ENCODE measurements at places on chromosomes 6 and 20. TPM values are rescaled to one million over a fixed set of nuclear protein-coding genes. Genes with fewer than 3 reads are reported as not detected.

DNA sequence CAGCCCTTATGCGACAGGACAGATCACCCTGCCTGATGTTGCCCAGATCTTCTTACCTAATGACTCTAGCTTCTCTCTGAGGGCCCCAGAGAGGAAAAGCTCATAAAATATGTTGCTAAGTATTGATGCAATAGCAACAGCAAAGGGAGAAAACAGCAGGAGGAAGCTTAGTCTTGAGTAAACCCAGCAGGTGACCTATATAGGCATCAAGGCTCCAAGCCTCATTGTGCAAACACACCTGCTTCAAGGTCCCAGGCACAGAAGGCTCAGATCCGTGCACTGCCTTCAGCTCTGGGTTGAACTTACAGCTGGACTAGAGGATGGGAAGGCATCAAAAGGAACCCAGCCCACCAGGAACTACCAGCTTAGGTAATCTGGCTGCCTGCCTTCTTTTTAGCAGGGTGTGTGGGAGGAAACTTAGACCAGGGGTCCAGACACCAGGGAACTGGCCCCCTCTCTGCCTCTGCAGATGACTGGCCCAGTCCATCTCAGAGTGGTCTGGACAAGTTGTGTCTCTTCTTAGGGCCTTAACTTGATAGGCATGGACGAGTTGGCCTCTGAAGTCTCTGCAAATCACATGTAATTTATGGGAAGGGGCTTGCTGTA, 34.4 kb downstream of the TGM3 start:
- DNase-seq: no peak
- no peak overlapping the region for H3K4me3 ChIP-seq
- H3K4me1 ChIP-seq: no peaks in the 10 kb centered on the region
- H3K27ac ChIP-seq: no peak overlapping the region
- H3K36me3 ChIP-seq: no peaks in the 10 kb centered on the region
- H3K27me3 ChIP-seq: peaks cover 8% of the 10 kb centered on the region

DNA sequence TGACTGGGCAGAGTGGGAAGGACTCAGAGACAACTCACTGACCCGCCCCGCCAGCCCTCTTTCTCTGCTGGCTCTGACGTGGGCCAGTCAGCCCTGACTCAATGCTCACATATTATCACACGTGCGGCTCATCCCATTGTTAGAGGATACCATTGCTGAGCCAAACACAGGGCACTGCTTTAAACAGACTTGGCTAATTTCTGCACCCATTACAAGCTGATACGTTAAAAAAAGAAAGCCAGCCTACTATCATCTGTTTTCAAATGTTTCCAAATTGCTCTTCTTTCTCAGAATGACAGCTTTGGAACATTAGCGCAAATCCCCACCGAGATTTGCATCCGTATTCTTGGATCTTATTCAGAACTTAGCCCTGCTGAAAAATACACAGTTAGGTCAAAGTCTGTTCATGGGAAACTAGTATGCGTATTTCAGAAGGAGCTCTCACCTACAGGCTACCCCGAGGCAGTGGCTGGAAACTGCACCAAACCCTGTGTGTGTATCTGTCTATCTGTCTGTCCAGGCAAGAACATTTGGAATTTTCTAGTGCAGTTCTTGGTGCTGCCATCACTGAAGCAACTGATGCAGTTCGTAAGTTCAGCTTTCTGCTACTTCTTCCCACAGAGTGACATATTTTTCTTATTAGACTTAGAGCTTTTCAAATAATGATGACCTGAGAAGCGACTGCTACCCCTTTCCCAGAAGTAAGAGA, 32.8 kb downstream of the RAMACL start:
- no peaks in the 10 kb centered on the region for H3K4me1 ChIP-seq
- no peak overlapping the region for H3K27ac ChIP-seq
- H3K36me3 ChIP-seq: no peaks in the 10 kb centered on the region
- H3K4me3 ChIP-seq: no peak overlapping the region
- H3K27me3 ChIP-seq: peaks cover 62% of the 10 kb centered on the region
- no peak for DNase-seq

HLA-DPA1 gene
- total RNA-seq: 1.2 TPM

DNA sequence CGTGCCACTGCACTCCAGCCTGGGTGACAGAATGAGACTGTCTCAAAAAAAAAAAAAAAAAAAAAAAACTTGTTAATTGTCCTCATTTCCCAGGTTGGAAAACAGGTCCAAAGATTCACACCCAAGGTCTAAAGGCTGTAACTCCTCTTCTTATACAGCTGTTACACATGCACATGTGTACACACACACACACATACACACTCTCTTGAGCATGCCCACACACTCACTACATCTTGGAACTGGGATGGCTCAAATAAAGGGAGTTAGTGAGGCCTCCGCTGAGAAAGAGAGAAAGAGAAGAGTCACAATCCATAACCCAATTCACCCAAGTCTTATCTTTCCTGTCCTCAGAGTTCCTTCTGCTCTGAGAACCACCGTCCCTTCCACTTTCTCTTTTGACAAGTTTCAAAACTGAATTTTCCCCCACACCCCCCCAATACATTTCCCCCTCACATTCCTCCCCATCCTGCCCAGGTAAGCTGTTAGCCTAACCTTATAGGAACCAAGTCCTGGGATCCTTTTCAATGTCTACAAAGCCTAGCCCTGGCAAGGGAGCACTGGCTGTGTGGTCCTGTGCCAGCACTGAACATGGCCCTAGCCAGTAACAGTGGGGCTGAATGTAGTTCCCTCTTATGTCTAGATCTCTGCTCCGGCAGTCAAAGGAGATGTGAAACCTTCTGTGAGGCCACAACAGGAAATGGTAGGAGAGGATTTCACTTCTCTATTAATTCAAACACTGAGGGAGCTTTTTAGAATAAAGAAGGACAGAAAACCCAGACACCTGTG, 3.2 kb upstream of the HLA-DMB start:
- no peak overlapping the region for H3K27ac ChIP-seq
- no peak for DNase-seq
- H3K27me3 ChIP-seq: peaks cover 13% of the 10 kb centered on the region
- H3K36me3 ChIP-seq: no peaks in the 10 kb centered on the region

- peak; percentile 38 for DNase-seq
- no peak overlapping the region for H3K4me3 ChIP-seq
- H3K36me3 ChIP-seq: no peaks in the 10 kb centered on the region
Observed at GRCh38 chr6:159168536-159169192, 536 bp upstream of the FNDC1 start.

GRCh38 chr20:59151820-59152219, 11.8 kb upstream of the ZNF831 start:
- no peak for DNase-seq
- peaks cover 64% of the 10 kb centered on the region for H3K27me3 ChIP-seq
- no peak overlapping the region for H3K27ac ChIP-seq
- H3K4me3 ChIP-seq: no peak overlapping the region
- H3K4me1 ChIP-seq: no peaks in the 10 kb centered on the region

GRCh38 chr6:152232501-152233151, 404.5 kb downstream of the SYNE1 start:
- H3K27me3 ChIP-seq: no peaks in the 10 kb centered on the region
- no peak overlapping the region for H3K27ac ChIP-seq
- H3K4me3 ChIP-seq: no peak overlapping the region

GRCh38 chr6:144266091-144266649, 19.0 kb upstream of the UTRN start:
- DNase-seq: no peak
- no peaks in the 10 kb centered on the region for H3K4me1 ChIP-seq
- no peak overlapping the region for H3K27ac ChIP-seq
- no peak overlapping the region for H3K4me3 ChIP-seq

GRCh38 chr6:35247642-35248231, 11.8 kb upstream of the ZNF76 start:
- H3K27me3 ChIP-seq: no peaks in the 10 kb centered on the region
- H3K4me3 ChIP-seq: no peak overlapping the region
- peak overlapping the region; percentile 45 for H3K27ac ChIP-seq
- DNase-seq: no peak
- H3K4me1 ChIP-seq: peaks cover 19% of the 10 kb centered on the region

PFDN4 gene
- total RNA-seq: 60.1 TPM

NDUFAF4 gene
- 142 TPM for total RNA-seq

DNA sequence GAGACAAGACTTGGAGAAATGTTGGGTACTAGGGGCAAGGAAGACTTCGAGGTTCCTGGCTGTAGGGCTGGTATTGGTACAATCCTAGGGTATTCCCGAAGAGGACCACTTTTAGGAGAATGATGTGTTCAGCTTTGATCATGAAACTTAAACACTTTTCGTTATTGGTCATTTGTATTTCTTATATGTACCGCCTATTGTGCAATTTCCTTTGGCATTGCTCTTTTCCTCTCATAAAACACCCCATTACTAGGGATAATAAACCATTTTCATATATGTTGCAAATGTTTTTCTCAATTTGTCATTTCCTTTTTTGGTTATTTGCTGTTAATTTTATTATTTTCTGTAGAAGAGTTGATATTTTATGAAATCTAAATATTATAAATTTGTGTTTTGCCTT, 18.9 kb upstream of the ARFGEF3 start:
- no peak for DNase-seq
- H3K36me3 ChIP-seq: no peaks in the 10 kb centered on the region
- H3K4me3 ChIP-seq: no peak overlapping the region
- no peaks in the 10 kb centered on the region for H3K27me3 ChIP-seq

GRCh38 chr20:31719644-31720485, 2.8 kb downstream of the BCL2L1 start:
- H3K36me3 ChIP-seq: peaks cover 67% of the 10 kb centered on the region
- H3K4me1 ChIP-seq: peaks cover 29% of the 10 kb centered on the region
- peak overlapping the region; percentile 88 for H3K4me3 ChIP-seq
- DNase-seq: peak; percentile 15

- H3K27ac ChIP-seq: no peak overlapping the region
- DNase-seq: no peak
- no peaks in the 10 kb centered on the region for H3K27me3 ChIP-seq
- H3K4me1 ChIP-seq: peaks cover 26% of the 10 kb centered on the region
- no peaks in the 10 kb centered on the region for H3K36me3 ChIP-seq
- no peak overlapping the region for H3K4me3 ChIP-seq
Observed at GRCh38 chr6:119440953-119441352, 91.4 kb upstream of the MAN1A1 start.

DNA sequence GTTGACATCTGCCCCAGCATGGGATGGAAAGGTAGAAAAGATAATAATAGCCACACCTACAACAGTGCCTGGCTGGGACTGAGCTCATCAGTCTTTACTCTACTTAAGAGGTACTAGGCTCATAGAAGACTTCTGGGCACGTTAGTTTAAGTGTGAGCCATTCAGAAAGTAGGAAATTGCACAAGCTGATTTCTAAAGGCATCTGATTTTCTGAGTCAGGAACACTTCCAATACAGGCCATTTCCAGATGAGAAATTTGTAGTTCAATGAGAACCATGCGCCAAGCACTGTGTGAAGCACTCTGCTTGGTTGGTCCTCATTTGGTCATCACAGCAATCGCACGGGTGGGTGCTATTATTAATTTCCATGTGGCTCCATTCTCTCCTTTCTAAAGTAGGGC, 42.3 kb downstream of the MOCS1 start:
- H3K4me3 ChIP-seq: no peak overlapping the region
- H3K27ac ChIP-seq: no peak overlapping the region
- no peaks in the 10 kb centered on the region for H3K36me3 ChIP-seq
- no peak for DNase-seq

IMPG1 gene
- not detected for total RNA-seq

NKX2-4 gene
- total RNA-seq: not detected

GRCh38 chr6:158621694-158622544, 22.6 kb downstream of the DYNLT1 start:
- DNase-seq: no peak
- H3K27ac ChIP-seq: no peak overlapping the region
- peaks cover 70% of the 10 kb centered on the region for H3K36me3 ChIP-seq
- no peaks in the 10 kb centered on the region for H3K4me1 ChIP-seq
- H3K4me3 ChIP-seq: no peak overlapping the region

GRCh38 chr20:47349365-47350180, 6.9 kb downstream of the ZMYND8 start:
- H3K4me3 ChIP-seq: peak overlapping the region; percentile 65
- no peak for DNase-seq
- H3K27ac ChIP-seq: peak overlapping the region; percentile 97
- H3K36me3 ChIP-seq: peaks cover 98% of the 10 kb centered on the region
- peaks cover 23% of the 10 kb centered on the region for H3K4me1 ChIP-seq
- H3K27me3 ChIP-seq: no peaks in the 10 kb centered on the region

DNA sequence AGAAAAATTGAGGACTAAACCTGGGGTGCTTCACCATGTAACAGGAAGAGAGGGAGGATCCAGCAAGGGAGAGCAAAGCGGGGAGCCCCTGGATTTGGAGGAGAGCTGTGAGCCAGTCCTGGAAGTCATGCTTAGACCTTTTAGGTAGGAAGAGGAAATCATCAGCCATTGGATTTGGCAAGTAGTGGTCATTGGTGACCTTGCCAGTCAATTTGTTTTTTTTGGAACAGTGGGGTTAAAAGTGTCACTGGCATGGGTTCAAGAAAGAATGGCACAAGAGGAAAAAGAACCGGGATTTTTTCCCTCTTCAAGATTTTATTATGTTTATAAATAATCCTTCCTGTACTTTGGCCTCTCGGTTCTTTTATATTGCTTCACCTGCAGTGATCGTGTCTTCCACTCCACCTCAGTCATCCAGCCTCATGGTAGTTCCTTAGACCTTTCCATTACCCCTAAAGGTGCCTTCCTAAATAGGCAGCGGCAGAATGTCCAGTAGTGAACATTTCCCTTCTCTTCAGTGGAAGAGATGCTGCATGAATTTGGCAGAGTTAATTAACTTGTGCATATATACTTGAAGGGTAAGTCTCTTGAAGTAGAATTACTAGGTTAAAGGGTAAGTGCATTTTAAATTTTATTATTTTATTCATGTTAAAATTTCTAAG, 124.7 kb downstream of the QKI start:
- H3K36me3 ChIP-seq: peaks cover 23% of the 10 kb centered on the region
- no peak for DNase-seq
- no peaks in the 10 kb centered on the region for H3K4me1 ChIP-seq

GRCh38 chr20:6466075-6466810, 301.2 kb upstream of the BMP2 start:
- H3K4me3 ChIP-seq: no peak overlapping the region
- DNase-seq: no peak
- no peaks in the 10 kb centered on the region for H3K36me3 ChIP-seq
- no peaks in the 10 kb centered on the region for H3K4me1 ChIP-seq

- DNase-seq: no peak
- H3K27ac ChIP-seq: peak overlapping the region; percentile 77
- no peaks in the 10 kb centered on the region for H3K27me3 ChIP-seq
- H3K36me3 ChIP-seq: peaks cover 6% of the 10 kb centered on the region
- peaks cover 8% of the 10 kb centered on the region for H3K4me1 ChIP-seq
Observed at GRCh38 chr6:136823128-136823660, 802 bp downstream of the PEX7 start.

HEY2 gene
- total RNA-seq: not detected

DNA sequence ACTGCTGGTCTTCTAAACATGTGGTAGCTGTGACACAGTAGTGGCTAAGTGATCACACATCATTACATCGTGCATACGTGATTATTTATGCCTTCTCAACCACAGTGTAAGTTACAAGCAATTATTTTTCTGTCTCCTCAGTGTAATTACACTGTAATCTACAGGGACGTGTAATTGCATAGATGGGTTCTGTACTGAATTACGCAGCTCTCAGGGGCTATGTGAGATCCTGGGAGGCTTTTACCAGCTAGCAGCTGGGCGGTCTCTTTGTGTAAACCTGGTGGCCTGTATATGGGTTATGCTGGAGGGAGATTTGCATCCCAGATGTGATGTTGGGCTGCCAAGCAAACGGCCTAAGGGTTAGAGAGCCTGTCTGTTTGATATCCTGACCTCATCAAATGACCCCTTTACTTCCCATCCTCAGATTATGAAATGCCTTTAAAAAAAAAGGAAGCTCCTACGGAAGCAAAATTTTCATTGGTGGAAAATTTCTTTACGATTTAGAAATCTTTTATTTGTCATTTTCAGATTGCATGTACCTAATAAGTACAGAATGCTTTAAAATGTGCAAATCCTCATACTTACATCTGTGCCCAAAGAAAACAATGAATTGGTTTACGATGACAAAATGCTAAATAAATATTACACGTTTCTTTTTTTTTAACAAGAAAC, 402.8 kb upstream of the JAG1 start:
- H3K4me1 ChIP-seq: no peaks in the 10 kb centered on the region
